ENCODE measurements at places on chromosomes 1 and 21.

- DNase-seq: no peak
These were observed 9.1 kb downstream of the PTGFRN start for GRCh38 chr1:116918714-116919357.

- DNase-seq: no peak
These were observed 13.4 kb upstream of the SKI start for GRCh38 chr1:2214541-2215241.

- DNase-seq: no peak
These were observed 26.9 kb downstream of the OR6Y1 start for GRCh38 chr1:158527190-158527815.

DNA sequence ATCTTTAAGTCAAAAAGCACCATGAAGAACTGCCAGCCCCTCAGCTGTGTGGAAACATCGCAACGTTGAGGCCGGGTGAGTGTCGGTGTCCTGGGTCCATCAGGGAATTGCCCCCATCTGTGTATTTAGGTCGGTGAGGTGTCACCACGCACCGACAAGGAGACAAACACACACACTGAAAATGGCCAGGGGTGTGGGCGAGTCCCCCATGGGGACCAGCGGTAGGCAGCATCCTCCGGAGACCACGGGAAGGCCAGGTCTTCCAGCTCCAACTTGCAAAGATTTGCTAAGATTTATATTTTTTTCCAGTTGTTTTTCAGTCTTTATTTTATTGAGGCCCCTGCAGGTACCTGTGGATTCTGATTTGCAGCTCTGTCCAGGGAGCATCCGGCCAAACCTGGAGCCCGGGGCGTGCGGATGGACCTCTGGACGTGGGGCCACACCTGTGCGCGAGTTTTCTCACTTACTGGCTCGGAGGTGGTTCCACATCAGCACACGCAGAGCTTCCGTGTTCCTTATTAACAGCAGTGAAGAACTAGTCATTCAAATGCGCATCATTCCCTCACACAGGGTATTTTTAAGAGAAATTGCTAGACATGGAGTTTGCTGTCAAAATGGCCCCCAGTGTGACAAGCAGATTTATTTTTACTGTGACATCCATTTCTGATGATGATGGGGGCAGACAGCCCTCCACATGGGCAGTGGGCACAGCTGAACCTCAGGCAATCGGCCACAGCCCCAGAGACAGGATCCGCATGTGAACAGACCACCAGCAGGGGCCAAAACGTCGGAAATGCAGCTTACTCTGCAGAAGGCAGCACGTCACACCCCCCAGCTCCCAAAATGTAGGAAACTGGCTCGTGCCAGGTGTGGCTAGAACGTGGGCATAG, 17.2 kb upstream of the SLC19A1 start:
- DNase-seq: no peak

GRCh38 chr1:245578308-245578707, 423.5 kb downstream of the KIF26B start:
- no peak for DNase-seq

GRCh38 chr1:162204129-162204822, 134.8 kb downstream of the NOS1AP start:
- DNase-seq: no peak

- DNase-seq: no peak
These were observed 111.3 kb downstream of the TGFBR3 start for GRCh38 chr1:91774520-91775203.

DNA sequence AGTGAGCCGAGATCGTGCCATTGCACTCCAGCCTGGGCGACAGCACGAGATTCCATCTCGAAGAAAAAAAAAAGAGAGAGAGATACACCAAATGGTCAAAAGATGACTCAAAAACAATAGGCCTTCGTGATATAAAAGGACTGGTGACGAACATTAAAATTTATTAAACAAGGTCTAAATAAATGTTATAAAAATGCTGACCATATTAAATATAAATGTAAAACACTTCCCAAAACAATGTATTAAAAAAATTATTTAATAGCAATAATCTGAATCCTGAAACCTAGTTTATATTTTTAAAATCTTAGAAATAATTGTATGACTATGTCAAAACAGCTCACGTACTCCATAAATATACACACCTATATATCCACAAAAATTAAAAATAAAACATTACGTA, 247.6 kb downstream of the SETD4 start:
- DNase-seq: no peak

- DNase-seq: no peak
These were observed 5.6 kb downstream of the LPAR3 start for GRCh38 chr1:84887261-84887934.

DNA sequence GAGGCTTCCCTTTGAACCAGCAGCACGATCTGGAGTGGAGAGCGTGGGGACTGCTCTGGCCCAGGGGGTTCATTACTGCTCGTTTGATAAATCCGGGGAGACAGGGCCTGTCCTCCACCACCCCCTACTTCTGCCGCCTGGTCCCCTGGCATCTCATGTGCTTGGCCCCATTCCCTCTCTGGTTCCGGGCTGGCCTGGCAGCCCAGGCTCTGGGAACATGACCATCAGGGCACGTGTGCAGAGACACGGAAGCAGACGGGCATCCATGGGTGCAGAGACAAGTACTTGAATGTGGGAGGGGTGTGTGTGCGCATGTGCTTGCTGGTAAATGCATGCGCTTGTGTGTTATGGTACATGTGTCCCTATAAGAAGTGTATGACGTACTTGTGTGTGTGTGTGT, 75.5 kb downstream of the KIRREL1 start:
- no peak for DNase-seq

DNA sequence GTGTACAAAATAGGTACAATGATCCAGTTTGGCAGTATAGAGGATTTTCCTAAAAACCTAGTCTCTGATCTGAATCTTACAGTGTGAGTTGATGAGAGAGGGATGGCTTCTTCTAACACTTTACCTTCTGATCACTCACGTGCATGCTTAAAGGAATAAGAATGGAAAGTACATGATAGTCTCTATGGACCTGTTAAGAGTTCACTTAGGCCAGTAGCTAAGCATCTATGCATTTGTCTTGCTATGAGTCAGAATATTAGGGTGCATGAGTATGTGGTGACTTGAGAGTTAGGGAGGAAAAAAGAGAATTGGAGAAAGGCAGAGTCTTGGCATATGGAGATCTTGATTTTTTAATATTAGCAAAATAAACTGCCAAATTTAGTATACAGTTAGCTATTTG, 206.3 kb downstream of the COL11A1 start:
- no peak for DNase-seq

DNA sequence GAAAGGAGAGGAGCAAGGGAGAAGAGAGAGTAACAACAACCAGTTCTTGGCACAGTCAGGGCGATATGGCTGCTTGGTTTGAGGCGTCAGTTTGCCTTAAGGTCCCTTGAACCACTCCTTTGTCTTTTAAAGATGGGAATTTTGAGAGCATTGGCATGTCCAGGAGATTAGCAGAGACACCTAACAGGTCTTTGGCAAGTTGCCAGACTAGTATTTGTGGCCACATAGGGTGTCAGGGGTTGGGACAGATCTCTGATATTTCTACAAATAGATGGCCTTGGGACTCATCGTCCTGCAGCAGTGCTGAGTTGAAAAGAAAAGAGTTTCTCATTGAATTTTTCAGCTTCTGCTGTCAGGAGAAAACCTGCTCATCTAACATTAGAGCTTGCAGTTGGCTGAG, 55.3 kb upstream of the KCND3 start:
- no peak for DNase-seq

GRCh38 chr1:7771823-7772299, 765 bp downstream of the VAMP3 start:
- DNase-seq: no peak

DNA sequence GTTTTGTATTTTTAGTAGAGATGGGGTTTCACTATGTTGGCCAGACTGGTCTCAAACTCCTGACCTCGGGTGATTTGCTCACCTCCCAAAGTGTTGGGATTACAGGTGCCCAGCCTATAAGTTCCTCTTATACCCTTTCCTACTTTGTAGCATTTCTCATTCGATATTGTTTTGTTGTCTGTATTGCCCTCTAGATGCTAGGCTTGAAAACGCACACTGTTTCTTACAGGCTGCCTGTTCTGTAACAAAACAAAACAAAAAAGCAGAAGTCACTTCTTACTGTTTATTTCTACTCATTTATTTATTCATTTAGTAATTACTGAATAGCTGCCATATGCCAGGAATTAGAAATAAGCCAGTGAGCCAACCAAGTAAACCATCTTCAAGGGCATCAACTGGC, 136.9 kb upstream of the BMP8A start:
- DNase-seq: no peak

GRCh38 chr21:28543975-28544374, 448.7 kb downstream of the LTN1 start:
- no peak for DNase-seq

DNA sequence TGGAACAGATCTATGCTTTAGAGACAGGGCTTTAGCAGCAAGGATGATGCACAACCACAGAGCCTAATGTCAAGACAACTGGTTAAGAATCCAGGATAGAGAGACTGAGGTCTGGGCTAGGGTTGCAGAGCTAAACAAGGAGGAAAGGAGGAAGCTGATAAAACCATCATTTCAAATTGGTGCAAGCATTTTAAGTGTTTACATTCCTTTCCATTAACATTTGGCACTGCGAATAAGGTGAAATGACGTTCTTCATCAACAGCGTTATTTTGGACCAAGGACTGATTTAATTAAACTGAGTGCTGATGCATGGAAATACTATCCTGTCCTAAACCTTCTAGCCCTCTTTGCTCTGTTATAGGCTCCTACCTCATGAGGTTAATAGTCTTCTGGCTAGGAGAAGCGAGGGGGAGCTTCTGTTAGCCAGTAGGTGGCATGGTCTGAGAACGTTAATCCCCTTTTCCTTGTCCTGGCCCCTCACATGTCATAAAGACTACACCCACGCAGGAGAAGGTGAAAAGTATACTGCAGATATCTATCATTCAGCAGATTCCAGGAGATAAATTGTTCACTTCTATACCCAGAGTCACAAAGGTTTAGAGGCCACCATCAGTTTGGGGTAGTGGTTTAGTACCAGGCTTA, 7.6 kb upstream of the C1orf21 start:
- no peak for DNase-seq

DNA sequence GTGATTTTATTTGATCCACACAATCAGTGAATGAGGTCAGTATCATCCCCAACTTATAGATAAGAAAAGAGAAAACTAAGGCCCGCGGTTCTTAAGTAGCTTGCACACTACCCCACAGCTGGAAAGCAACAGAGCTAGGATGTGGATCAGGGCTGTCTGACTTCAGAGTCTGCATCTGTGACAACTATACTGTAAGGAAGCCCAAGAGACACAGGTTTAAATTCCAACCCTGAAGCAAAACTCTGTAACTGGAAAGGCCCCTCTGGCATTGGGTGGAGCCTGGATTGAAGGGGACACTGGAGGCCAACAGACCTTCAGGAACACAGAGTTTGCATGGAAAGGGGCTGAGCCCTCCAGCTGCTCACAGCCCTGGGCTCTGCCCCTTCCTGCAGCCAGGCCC, 40.2 kb downstream of the LGR6 start:
- DNase-seq: no peak

- peak; percentile 6 for DNase-seq
These were observed 52.3 kb downstream of the PAPPA2 start for GRCh38 chr1:176515310-176515709.

DNA sequence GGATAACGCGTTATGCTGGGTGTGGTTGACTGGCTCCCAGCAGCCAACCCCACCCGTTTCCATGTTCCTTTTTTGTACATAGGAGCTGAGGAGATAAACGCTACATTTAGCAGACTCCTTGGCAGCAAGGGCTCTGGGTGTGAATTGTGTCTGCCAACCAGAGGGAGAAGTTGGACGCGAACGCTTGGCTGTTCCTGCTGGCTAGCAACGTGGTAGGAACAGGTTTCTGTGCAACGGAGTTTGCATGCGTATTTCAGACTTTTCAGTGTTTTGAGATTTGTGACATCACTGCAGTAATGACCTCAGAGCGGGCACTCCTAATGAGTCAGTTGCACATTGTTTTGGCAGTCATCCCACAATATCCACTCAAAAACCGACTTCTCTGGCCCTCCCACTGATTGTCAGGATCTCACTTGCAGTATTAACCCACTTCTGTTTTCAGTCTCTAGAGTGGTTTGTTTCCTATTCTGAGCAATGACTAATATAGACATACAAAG, 98.7 kb upstream of the RGS1 start:
- peak; percentile 27 for DNase-seq

GRCh38 chr1:86858524-86859261, 55.2 kb downstream of the SELENOF start:
- DNase-seq: no peak

GRCh38 chr1:197063212-197063611, 3.8 kb downstream of the F13B start:
- no peak for DNase-seq

DNA sequence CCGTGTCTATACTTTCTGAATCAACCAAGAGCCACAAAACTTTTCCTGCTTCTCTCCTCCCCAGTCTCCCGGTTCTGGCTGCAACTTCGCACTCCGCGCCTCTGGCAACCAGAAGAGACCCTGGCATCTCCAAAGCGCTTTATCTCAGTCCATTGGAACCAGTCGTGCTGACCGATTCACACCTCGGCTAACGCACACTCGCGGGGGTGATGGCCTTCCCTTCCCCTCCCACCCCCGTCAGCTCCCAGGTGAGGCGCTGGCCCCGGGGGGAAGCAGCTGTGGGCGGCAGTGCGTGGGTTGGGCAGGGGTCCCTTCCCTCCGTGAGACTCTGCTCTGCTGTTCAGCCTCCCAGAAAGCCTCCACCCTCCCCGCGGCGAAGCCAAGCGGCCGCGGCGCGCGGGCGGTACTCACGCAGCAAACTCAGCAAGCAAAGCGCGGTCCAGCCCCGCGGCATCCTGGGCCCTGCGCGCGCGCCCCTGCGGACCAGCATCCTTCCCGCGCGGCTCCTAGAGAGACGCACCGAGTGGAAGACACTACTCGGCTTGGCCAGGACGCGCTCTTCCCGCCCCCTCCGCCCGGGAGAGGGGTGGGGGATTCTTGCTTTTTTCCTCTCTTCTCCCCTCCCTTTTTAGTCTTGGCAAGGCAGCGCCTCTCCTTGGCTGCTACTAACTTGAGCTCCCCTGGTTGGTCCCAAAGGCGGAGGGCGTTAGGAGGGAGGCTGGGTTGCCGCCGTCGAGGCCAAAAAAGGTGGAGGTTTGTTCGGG, at the start of gene CD34:
Gene CD34, minus strand, starts transcription at position 535 of the 764 bp plus-strand sequence. Its CDS starts 45 bp downstream, at position 490.
- peak; percentile 48 for DNase-seq

GRCh38 chr1:64312431-64312830, 109.0 kb downstream of the UBE2U start:
- DNase-seq: no peak

- DNase-seq: no peak
These were observed 51.6 kb downstream of the GNG4 start for GRCh38 chr1:235597867-235598553.

GRCh38 chr1:226639631-226640061, 91.1 kb downstream of the STUM start:
- no peak for DNase-seq

Data from NCI-H1105 (cell line).